Cortex of kidney (tissue), 1 donor: ENCODE measurements at places on chromosomes 5 and 9.

DNA sequence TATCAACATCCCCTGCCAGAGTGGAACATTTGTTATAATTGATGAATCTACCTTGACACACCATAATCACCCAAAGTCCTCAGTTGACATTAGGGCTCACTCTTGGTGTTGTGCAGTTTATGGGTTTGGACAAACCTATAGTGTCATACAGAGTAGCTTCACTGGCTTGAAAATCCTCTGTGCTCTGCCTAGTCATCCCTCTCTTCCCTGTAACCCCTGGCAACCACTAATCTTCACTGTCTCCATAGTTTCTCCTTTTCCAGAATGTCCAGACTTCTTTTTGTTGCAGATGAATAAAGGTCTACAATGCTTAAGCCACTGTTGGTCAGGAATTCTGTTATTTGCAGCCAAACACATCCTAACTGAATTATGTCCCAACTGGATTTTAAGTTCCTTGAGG is 22.5 kb upstream of the SUB1 start:
- no peak for DNase-seq

DNA sequence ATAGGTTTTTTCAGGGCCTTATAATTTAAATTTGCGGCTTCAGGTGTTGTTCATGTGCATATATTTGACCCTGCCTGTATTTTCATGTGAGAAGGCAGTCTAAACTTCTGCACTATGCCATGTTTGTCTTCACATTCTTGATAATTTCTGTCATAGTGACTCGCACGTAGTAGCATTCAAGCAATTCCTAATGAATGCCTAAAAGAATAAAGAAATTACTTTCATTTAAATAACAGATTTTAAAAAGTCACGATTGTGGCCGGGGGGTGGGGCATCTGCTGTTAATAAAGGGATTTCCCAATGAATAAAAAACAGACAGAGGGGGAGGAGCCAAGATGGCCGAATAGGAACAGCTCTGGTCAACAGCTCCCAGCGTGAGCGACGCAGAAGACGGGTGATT is 318.0 kb downstream of the ADAMTS6 start:
- DNase-seq = no peak

GRCh38 chr5:53219610-53220009 is 110.1 kb upstream of the MOCS2 start:
- no peak for DNase-seq

- DNase-seq = no peak
Measured at GRCh38 chr5:22431406-22431805, 421.7 kb downstream of the CDH12 start.

- no peak for DNase-seq
Measured at GRCh38 chr5:95984287-95984938, 22.8 kb upstream of the ELL2 start.

DNA sequence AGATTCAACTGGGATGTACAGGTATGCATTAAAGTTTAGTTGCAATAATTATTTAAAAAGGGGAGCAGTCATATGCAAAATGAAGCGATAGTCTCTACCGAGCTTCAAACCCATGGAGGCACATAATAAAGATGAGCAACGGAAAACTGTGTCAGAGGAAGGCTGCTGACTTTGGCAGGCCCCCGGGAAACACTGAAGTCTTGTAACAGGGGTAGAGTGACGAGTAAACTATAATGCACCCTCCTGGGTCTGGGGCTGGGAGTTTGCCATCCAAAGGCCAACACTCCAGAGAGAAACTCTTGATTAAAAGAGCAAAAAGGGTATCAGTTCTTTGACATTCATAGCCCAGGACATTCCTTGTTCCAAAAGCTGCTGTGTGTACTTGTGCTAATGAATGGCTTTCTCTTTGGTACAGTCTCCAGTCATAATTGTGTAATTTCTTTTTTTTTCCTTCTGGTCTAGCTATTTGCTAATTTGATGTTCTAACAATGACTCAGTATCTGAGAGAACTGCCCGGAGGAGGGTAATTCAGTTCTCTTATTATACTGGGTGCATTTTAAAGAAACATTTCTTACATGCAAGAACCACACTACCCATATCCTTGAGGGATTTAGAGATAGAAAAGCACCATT is 59.2 kb downstream of the TNC start:
- no peak for DNase-seq

- no peak for DNase-seq
Measured at GRCh38 chr9:87557996-87558395, 60.3 kb downstream of the DAPK1 start.

DNA sequence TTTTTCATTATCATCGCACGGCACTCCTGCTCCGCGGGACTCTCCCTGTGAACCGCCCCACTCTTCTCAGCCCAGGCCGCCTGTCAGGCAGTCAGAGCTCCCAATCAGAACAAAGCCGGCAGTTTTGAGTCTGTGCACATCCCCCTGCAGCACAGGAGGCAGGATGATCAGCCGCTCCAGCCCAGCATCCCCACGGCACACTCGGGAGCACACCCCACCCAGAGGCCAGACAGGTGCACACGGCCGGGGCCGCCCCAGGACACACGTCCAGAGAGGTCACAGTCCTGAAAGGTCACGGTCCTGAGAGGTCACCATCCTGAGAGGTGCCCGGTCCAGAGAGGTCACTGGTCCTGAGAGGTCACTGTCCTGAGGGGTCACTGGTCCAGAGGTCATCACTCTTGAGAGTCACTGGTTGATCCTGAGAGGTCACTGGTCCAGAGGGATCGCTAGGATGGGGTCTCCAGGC is 8.4 kb downstream of the TPPP start:
- no peak for DNase-seq

GRCh38 chr9:91560301-91560700 is 136.7 kb upstream of the NFIL3 start:
- DNase-seq = no peak

GRCh38 chr5:143733665-143734455 is 78.1 kb upstream of the HMHB1 start:
- no peak for DNase-seq

GRCh38 chr9:26694381-26695297 is 198.0 kb downstream of the CAAP1 start:
- no peak for DNase-seq

- no peak for DNase-seq
Measured at GRCh38 chr5:156929366-156929948, 33.6 kb downstream of the TIMD4 start.

DNA sequence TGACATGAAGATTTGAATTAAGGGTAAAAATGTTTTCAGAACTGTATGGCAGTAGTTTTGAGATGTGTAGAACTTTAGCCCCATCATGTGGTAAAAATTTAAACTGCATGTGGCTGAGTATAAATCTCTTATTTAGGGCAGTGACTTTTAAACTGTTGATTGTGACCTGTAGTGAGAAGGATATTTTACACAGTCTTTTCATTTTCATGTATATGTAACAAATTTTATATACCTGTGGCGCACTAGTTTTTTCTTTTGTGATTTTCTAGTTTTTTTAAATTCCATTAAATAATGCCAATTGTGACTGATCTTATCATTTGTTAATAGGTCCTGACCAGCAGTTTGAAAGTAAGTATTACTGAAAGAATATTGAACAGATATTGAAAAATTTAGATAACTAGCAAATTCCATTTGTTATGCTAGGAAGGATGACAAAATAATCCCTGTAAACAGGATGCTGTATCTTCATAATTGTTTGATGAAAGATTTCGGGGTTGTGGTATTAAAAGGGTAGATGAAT is 47.2 kb downstream of the GPBP1 start:
- no peak for DNase-seq
